Putamen (tissue), 1 donor: ENCODE measurements at places on chromosomes 13 and 19.

- no peak for DNase-seq
These were observed 823.6 kb downstream of the DIAPH3 start for GRCh38 chr13:59340151-59340550.

DNA sequence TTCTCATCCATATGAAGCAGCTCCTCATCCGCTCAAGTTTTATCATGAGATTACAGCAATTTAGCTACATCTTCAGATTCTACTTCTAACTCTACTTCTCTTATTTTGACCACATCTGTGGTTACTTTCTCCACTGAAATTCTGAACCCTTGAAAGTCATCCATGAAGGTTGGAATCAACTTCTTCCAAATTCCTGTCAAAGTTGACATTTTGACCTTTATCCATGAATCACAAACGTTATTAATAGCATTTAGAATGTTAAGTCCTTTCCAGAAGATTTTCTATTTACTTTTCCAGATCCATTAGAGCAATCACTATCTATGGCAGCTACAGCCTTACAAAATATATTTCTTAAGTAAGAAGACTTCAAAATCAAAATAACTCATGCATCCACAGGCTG, 421.7 kb upstream of the GPC6 start:
- DNase-seq, result no peak

GRCh38 chr13:29758531-29759114, 91.8 kb downstream of the UBL3 start:
- no peak for DNase-seq

- no peak for DNase-seq
These were observed 2.0 kb downstream of the PTH2 start for GRCh38 chr19:49421039-49421877.

GRCh38 chr13:41008349-41008980, 10.7 kb downstream of the ELF1 start:
- no peak for DNase-seq

GRCh38 chr13:66313413-66313812, 916.7 kb downstream of the PCDH9 start:
- DNase-seq, result no peak

DNA sequence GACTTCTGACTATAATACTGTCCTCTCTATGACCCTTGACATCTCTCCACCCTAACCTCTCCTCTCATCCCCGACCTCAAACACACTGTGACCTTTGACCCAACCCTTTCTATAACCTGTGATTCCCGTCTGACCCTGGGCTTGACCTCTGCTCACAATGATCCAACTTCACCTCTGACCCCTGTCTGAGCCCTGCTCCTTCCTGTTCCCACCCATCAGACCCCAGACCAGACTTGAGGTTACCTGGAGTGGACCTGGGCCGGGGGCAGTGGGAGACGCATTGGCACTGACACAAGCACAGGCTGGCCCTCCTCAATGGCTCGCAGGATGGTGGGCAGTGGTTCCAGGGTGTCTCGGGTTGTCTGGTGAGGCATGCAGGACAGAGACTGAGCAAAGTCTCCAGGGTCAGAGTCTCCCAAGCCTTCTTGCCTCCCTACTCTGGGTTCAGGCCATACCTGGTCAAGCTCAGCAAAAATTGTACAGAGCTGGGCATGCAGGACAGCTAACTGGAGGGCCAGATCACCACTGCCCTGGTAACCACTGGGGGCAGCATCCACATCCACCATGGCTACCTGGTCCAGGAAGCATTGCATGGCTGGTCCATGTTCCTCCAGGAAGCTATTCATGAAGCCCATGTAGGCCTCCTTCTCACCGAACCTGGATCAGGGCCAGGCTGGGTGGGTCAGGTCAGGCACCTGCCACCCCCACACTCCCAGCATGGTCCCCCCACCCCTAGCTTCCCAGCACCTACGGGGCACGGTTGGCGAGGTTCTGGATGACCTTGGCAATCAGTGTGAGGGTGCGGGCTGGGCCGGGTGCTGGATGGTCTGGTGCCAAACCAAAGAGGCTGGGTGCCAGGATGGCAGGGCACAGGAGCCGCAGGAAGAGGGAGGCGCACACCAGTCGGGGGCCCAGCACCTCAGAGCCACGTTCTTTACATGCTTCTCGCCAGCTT, 4.4 kb upstream of the WIZ start:
- DNase-seq, result no peak

DNA sequence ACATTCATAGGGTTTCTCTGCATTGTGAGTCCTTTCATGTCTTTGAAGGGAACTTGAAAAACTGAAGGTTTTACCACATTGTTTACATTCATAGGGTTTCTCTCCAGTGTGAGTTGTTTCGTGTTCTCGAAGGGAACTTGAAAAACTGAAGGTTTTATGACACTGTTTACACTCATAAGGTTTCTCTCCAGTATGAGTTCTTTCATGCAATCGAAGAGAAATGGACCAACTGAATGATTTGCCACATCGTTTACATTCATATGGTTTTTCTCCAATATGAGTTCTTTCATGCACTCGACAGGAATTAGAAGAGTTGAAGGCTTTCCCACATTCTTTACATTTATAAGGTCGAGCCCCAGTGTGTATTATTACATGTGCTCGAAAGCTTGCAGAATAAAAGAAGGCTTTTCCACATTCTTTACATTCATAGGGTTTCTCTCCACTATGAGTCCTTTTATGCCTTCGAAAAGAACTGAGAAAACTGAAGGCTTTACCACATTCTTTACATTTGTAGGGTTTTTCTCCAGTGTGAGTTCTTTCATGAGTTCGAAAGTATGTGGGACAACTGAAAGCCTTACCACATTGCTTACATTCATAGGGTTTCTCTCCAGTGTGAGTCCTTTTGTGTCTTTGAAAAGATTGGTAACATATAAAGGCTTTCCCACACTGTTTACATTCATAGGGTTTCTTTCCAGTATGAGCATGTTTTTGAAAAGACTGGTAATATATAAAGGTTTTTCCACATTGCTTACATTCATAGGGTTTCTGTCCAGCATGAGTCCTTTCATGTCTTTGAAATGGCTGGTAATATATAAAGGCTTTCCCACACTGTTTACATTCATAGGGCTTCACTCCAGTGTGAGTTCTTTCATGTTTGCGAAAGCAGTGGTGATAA, 20.7 kb downstream of the ZNF14 start:
- no peak for DNase-seq

DNA sequence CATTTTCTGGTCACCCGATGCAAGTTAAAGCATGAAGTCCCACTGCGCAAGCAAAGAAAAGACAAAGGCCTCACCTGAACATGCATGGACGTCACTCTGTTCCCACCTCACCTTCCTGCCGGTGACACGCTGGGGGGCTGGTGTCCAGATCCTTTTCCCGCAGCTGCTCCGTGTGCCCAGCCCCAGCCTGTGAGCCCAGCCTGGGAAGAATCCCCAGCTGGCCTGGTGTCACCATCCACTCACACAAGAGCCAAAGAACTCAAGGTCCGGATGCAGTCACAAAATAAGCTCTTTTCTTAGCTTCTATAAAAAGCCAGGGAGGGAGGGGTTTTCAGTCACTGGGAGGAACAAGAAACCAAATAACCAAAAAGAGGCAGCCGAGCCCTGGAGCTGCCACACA, 249.9 kb downstream of the COL4A1 start:
- no peak for DNase-seq

- DNase-seq, result no peak
These were observed 1.5 kb upstream of the C5AR2 start for GRCh38 chr19:47330466-47330869.

DNA sequence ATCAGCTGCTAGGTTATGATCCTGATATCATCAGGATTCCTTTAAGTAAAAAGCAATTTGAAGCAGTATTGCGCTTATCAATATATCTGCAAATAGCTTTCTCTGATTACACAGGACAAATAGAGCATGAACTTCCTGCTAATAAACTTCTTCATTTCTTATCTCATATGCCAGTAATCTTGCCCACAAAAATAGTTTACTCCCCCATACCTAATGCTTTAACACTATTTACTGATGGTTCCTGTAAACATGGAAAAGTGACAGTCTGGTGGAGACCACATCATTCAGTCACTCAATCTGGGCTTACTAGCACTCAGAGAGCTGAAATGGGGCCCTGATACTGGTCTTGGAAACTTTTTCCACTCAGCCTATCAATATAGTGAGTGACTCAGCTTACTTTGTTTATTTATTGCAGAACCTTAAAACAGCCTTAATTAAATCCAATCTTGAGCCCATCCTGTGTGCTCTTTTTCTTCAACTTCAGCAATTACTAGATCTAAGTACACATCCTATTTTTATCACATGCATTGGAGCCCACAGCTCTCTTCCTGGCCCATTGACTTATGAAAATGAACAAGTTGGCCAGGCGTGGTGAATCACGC, 1464.3 kb downstream of the UQCRFS1 start:
- no peak for DNase-seq

- DNase-seq, result no peak
These were observed 11.3 kb downstream of the APBA3 start for GRCh38 chr19:3750211-3750610.

- DNase-seq, result no peak
These were observed 227.4 kb downstream of the KLF5 start for GRCh38 chr13:73286177-73286576.

DNA sequence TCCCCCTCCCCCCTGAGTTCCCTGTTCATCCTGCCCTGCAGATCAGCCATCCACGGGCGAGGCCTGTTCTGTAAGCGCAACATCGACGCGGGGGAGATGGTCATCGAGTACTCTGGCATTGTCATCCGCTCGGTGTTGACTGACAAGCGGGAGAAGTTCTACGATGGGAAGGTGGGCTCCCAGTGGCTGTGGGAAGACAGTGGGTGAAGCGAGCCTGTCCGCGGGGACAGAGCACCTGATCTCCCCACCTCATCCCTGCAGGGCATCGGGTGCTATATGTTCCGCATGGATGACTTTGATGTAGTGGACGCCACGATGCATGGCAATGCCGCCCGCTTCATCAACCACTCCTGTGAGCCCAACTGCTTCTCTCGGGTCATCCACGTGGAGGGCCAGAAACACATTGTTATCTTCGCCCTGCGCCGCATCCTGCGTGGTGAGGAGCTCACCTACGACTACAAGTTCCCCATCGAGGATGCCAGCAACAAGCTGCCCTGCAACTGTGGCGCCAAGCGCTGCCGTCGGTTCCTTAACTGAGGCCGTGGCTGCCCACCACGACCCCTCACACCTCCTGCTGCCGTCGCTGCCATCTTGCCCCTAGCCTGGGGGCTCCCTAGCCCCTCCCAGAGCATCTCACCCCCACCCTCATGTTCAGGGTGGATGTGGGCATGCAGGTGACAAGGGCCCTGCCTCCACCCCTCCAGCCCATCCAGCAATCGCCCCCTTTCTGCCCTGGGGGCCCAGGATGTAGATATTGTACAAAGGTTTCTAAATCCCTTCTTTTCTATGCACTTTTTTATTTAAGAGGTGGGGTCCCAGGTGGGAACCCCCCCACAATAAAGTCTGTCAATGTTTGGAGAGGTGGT, 4.0 kb downstream of the IGFLR1 start:
- DNase-seq, result no peak

DNA sequence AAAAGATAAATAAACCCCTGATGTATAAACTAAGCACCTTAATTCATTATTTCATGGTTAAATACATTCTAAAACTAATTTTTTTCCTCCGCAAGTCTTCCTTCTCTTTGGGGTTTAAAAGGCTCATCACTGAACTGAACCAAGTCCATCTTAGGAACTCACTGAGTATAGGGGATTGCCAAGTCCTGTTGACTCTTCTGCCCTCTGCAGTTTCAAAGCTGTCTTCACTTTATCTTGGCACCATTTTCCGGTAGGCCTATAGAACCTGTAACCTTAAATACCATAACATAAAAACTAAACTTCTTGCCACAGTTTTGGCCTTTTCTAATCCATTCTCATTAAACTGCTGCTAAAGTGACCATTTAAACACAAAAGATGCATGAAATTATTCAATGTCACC, 66.5 kb upstream of the USPL1 start:
- DNase-seq, result no peak

GRCh38 chr19:56159009-56159559, 16.7 kb upstream of the GALP start:
- DNase-seq, result no peak
